ENCODE measurements at places on chromosomes 5 and 9.
A peak's percentile ranks its signal among the peaks of the same experiment; 100 is the strongest.

- DNase-seq = no peak
Observed at GRCh38 chr5:134246771-134247427, 21.0 kb upstream of the PPP2CA start.

- DNase-seq = no peak
Observed at GRCh38 chr9:80242022-80242421, 670.3 kb downstream of the TLE4 start.

- DNase-seq = no peak
Observed at GRCh38 chr5:81208904-81209303, 24.2 kb upstream of the CKMT2 start.

DNA sequence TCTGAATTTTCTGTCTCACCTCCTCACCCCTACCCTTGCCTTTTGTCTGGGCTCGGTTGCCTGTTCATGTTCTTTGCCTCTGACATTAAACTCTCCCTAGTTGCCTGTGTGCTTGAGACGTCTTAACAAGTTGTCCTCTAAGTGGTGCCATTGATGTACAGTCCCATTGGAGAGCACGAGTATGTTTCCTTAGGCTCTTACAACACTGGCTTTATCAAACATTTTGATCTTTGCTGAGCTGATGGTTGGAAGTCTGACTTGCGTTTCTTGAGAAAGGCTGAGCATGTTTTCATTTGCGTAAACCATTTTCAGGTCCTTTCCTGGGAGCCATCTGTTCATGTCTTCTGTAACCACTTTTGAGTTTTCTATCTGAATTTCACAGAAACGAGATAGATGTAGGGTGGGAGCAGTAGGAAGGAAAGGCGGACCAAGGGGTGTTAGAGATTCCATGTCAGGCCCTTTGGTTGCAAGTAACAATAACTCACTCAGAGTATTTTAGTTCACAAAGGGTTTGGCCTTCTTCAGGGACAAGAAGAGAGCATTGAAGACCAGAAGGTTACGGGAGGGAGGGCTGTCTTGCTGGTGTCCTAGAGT, 35.4 kb downstream of the OTULIN start:
- DNase-seq = no peak

GRCh38 chr5:107104040-107104995, 566.4 kb downstream of the EFNA5 start:
- DNase-seq = no peak

GRCh38 chr9:124762633-124763032, 8.5 kb downstream of the NR6A1 start:
- no peak for DNase-seq

DNA sequence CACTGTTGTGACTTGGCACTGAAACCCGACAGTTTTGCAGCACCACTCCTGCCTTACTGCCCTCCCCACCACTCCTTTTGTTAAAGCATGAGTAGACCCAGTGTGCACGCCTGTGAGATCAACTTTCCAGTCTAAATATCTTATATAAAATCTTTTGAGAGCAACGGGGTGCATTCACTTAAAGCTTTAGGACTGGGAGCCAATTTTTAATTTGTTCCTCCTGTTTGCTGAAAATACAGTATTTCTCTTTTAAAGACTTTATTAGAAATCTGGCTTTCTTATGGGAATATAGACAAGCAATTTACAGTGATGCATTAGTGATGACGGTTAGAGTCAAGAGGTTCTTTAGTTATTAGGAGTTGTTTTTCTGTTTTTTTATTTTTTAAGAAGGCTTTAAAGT, 397.5 kb downstream of the TMEM167A start:
- no peak for DNase-seq

- DNase-seq = no peak
Observed at GRCh38 chr9:20043461-20043860, 254.6 kb upstream of the SLC24A2 start.

DNA sequence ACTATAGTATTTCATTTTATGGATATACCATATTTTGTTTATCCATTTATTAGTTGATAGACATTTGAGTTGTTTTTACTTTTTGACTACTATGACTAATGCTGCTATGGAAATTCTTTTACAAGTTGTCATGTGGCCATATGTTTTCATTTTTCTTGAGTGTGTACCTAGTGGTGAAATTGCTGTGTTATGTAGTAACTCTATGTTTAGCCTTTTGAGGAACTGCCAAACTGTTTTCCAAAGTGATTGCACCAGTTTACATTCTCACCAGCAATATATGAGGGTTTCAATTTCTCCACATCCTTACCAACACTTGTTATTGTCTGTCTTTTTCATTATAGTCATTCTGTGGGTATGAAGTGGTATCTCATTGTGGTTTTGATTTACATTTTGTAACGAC, 75.4 kb downstream of the GRIA1 start:
- no peak for DNase-seq

DNA sequence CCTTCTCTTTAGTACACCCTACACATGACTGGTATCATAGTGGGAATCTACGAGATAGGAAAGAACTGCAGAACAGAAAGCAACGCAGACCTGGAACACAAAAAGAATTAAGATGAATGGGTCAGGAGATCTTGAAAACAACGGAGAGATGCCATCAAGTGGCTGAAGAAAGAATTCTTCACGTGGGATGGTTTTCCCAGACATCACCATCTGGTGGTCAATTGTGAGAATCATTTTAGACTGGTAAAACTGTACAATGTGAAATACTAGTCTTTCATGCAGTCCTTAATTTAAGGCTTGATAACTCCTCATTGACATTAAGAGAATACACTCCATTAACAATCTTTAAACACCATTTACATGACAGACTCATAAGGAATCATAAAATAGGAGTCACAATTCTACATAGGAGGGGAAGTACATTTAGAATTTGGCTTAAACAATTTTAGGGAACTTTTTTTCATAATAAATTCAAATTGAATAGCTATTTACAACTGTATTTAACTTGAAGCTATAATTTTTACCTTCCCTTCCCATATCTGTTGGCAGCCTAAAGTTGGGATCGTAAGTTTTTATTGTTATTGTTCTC, 128.4 kb upstream of the TRPM3 start:
- DNase-seq = no peak

- DNase-seq = no peak
Observed at GRCh38 chr9:88736136-88736637, 201.2 kb downstream of the NXNL2 start.

DNA sequence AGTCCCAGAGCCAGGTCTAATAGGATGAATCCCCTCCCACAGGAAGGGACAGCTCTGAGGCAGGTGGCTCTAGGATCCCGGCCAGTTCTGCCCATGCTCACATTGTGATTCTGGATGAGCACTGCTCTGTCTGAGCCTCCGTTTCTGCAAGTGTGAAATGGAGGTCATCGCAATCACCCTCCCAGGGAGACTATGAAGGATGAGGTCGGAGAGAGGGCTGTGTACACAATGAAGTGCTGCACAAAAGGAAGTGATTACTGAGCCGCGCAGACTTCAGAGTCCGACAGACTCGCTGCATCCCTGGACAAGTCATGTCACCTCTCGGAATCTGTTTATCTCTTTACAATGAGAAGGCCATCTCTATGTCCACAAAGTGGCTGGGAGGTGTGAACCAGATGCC, 21.7 kb downstream of the LHX6 start:
- no peak for DNase-seq

DNA sequence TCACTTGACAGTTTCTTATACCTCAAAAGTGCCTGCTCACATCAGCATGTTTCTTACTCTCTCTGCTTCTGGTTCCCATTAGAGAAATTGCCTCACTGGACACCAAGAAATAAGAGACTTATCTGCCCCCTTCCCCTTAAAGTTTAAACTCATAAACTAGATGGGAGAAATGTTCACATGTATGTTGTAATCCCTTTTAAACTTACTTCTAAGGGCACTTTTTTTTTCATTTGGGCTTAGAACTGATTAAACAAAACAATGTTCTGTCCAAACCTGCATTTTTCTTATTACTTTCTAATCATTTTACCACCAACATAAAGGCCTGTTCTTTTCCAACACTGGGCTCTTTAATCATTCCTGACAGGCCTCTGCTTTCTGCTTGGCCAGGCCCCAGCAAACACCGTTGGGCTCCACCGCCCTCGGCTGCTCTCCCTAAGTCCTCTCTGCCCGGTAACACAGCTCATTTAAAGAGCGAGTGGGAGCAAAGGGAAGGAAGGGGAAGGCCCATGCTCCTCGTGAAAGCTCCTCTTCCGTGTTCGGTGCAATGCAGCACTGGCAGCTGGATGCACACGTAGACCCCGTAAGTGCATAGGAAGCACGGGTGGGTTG, 53.4 kb downstream of the ROR2 start:
- no peak for DNase-seq

DNA sequence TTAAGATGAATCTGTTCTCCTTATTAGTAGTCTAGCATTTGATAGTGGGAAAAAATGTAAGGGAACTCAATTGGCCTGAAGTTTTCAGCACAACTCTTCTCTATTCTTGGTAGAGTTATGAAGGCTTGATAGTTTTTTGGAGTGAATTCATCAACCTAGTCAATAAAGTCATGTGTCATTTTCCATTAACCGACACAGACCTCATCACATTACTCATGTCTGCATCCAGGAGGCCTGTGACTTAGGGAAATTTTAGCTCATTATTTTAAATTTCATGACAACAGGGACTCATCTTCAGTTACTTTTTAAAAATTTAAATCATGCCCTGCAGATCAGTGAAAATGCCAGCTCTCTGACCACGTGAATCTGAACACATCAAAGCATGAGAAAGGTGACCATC, 63.3 kb downstream of the ADAMTS16 start:
- DNase-seq = no peak

- DNase-seq = no peak
Observed at GRCh38 chr9:129708793-129709192, 43.3 kb downstream of the PRRX2 start.

DNA sequence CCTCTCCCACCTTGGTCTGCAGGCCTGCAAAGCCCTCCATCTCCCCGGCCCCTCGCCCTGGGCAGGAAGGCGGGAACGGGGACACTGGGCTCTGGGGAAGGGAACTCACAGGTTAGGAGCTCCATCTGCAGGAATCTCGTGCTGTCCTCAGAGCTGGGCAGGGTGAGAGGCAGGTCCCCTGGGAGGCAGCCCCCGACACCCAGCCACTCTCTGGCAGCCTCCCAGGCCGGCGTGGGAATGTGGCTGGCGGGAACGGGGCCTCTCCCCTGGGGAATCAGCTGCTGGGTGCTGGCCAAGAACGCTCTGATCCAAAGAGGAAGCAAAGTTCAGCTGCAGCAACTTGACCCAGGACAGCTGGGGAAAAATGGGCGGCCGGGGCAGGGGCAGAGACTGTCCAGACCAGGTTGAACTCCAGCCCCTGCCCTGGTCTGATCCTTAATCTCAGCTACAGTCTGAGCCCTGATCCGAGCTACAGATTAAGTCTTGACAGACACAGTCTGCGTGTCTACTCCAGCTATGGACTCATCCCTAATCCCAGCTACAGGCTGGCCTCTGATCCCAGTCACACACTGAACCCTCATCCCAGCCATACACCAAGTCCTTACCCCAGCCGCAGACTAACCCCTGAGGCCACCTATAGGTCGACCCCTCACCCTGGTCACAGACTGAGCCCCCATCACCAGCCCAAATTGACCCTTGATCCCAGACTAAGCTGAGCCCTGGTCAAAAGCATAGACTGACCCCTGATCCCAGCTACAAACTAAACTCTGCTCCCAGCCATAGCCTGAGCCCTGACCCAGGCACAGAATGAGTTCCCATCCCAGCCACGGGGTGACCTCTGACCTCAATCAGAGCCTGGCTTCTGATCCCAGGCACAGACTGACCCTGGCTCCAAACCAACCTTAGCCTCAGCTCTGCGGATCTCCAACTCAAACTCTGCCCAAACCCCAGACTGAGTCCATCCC, 37.3 kb upstream of the EGFL7 start:
- no peak for DNase-seq

DNA sequence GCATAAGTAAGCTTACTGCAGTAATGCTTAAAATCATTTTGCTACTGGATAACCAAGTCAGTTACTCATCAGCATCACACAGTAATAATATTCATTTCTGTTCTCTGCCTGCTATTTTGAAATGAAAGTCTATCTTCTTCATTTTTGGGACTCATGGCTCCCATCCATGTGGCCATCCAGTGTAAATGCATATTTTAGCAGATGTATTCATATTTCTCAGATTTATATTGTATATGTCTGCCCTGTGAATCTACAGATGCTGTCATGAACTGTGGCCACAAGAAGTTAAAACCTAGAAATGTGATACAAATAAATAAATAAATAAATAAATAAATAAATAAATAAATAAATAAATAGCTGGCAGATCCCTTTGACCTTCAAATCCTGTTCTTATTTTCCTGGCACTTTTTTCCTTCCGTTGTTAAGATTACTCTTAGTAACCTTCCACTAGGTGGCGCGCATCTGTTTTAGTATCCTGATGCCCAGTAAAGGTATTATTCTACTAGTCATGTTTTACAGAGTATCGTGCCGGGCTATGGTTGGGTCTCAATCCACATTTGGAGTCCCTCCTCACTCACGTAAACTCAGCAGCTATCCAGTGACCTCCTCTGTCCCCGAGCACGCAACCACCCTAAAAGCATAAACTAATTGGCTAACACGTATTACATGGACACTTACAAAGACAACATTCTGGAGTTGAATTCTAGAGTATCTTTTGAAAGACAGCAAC, 79.2 kb upstream of the IL7R start:
- peak; percentile 87 for DNase-seq

DNA sequence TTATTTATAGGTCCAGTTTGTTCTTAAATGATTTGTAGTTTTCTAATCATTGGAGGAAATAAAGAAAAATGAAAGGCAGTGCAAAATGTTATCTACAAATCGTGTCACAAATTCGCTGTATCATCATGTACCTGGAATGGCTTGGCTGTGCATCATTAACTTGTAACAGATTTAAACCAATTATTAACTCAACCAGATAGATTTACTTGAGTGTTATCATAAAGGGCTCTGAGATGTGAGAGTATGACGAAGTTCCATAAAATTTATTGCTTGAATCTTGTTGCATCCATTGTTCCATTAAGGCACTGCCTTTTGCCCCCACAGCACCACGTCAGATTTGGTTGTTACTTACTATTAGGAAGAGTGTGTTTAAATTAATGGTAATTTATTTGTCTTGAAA, 23.5 kb downstream of the PCSK5 start:
- DNase-seq = no peak

GRCh38 chr5:7317751-7318150, 78.2 kb upstream of the ADCY2 start:
- no peak for DNase-seq

DNA sequence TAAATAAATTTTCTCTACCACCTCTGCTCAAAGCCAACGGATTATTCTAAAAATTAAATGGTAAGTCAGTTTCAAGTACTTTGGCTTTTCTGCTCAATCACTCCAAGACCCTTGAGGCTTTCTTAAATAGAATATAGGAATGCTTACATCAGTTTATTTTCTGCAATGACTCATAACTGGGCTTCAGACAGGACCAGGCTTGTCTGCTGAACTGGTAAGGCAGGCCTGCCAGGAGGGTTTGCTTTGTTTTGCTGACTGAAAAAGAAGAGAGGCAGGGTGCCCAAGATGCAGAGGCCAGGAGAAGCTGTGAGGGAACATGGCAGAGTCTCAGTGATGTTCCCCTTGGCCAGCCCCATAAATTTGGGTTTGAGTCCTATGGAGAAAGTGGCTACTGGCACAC, 60.3 kb upstream of the EPB41L4A start:
- no peak for DNase-seq

GRCh38 chr9:23380821-23381220, 445.2 kb downstream of the ELAVL2 start:
- no peak for DNase-seq
